ENCODE measurements at places on chromosomes 12 and 14.
A peak's percentile ranks its signal among the peaks of the same experiment; 100 is the strongest.

GRCh38 chr14:65062096-65063075 is 39.9 kb downstream of the MAX start:
- H3K4me1 ChIP-seq = no peaks in the 10 kb centered on the region
- peaks cover 52% of the 10 kb centered on the region for H3K36me3 ChIP-seq

- peak overlapping the region; percentile 79 for H3K4me3 ChIP-seq
- peaks cover 44% of the 10 kb centered on the region for H3K4me1 ChIP-seq
- peak; percentile 59 for DNase-seq
Measured at GRCh38 chr12:57243521-57244311, 7.3 kb downstream of the STAC3 start.

DNA sequence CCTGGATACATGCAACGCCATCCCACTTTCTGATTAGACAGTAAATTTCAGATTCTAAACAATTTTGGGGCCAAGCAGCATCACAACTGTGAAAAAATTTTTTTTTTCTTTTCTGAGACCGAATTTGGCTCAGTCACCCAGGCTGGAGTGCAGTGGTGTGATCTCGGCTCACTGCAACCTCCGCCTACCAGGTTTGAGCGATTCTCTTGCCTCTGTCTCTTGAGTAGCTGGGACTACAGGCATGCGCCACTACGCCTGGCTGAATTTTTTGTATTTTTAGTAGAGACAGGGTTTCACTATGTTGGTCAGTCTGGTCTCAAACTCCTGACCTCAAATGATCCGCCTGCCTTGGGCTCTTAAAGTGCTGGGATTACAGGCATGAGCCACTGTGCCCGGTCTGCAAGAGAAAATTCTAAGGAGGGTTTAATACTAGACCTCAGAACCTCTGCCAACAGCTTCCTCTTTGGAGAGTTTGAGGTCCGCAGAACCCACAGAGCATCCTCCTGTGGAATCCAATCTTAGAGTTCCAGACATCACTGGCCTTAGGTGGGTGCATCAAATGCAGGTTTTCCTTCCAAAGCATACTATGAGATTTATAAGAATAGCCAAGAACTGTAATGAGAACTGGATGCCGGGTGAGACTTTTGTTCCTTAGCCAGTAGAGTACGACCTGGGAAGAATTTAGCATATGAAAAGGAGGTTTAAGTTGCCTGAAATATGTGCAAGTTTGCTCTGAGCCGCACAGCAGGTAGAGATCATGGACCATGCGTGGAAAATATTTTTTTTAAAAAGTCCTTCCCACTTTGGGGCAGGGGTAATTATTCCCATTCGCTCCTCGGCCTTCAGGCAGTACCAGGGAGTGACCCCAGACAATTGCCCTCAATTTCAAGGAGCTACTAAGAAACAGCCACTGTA is 7.8 kb upstream of the PHC1 start:
- no peak for DNase-seq
- H3K36me3 ChIP-seq = peaks cover 12% of the 10 kb centered on the region
- peaks cover 25% of the 10 kb centered on the region for H3K4me1 ChIP-seq
- no peaks in the 10 kb centered on the region for H3K27me3 ChIP-seq
- no peak overlapping the region for H3K27ac ChIP-seq
- H3K4me3 ChIP-seq = no peak overlapping the region

DNA sequence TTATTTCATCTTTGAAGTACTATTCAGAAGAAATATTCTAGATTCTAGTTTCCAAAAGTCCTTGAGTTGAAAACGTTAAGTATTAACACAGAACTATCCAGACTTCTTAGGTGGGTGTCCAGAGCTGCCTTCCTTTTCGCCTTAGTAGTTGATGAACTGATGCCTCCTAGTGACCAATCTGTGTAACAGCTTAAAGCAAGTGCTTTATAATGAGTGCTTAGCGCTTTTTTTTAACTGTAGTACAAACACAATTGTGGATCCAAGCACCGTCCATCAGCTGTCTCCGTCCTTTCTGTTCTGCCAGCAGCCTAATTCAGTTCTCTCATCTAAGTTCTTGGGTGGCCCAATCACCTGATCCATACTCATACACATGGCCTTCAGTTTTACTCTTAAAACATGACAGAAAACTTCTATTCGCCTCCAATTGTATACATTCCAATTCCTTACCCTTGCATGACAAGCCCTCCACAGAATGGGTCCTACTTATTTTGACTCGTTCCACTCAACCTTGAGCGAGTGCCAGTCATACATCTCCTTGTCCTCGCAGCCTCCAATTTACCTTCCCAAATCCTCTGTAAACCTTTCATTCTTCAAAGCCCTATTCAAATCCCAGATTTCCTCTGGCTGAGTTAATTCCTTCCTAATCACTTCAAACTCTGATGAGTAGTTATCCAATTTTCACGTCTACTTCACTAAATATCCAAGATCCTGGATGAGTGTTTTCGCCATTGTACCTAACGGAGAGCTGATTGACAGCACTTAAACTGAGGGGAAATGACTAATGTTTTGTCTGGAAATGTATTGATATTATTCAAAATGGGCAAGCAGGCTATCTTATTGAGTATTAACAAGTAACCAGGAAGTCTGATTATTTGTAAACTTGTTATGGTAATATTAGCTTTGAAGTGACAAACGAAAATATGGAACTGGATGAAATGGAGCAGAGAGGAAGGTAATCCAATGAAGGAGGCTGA is 5.8 kb upstream of the PHLDA1 start:
- no peak overlapping the region for H3K4me3 ChIP-seq
- H3K27me3 ChIP-seq = no peaks in the 10 kb centered on the region
- no peaks in the 10 kb centered on the region for H3K36me3 ChIP-seq
- H3K27ac ChIP-seq = no peak overlapping the region

GRCh38 chr14:32731249-32731648 is 207.4 kb upstream of the NPAS3 start:
- H3K36me3 ChIP-seq = no peaks in the 10 kb centered on the region
- H3K27ac ChIP-seq = no peak overlapping the region
- no peaks in the 10 kb centered on the region for H3K27me3 ChIP-seq
- no peak overlapping the region for H3K4me3 ChIP-seq
- no peak for DNase-seq
- H3K4me1 ChIP-seq = no peaks in the 10 kb centered on the region

- DNase-seq = peak; percentile 34
- peak overlapping the region; percentile 97 for H3K27ac ChIP-seq
- H3K27me3 ChIP-seq = no peaks in the 10 kb centered on the region
- H3K36me3 ChIP-seq = no peaks in the 10 kb centered on the region
Measured at GRCh38 chr12:121579981-121580868, 598 bp downstream of the KDM2B start.

GRCh38 chr12:85390266-85390665 is 110.2 kb downstream of the ALX1 start:
- H3K36me3 ChIP-seq = no peaks in the 10 kb centered on the region
- H3K27me3 ChIP-seq = no peaks in the 10 kb centered on the region
- no peak overlapping the region for H3K4me3 ChIP-seq
- no peak for DNase-seq

GRCh38 chr12:30661210-30661609 is 34.5 kb downstream of the IPO8 start:
- no peak for DNase-seq
- H3K4me1 ChIP-seq = no peaks in the 10 kb centered on the region
- H3K36me3 ChIP-seq = peaks cover 36% of the 10 kb centered on the region
- no peak overlapping the region for H3K27ac ChIP-seq
- no peak overlapping the region for H3K4me3 ChIP-seq

GRCh38 chr12:124007826-124008570 is 35.0 kb downstream of the ZNF664 start:
- DNase-seq = no peak
- H3K4me1 ChIP-seq = peaks cover 31% of the 10 kb centered on the region
- H3K36me3 ChIP-seq = peaks cover 47% of the 10 kb centered on the region
- no peak overlapping the region for H3K4me3 ChIP-seq

GRCh38 chr12:117023998-117024960 is 74.9 kb downstream of the TESC start:
- no peaks in the 10 kb centered on the region for H3K27me3 ChIP-seq
- H3K27ac ChIP-seq = peak overlapping the region; percentile 31
- no peaks in the 10 kb centered on the region for H3K4me1 ChIP-seq
- peaks cover 63% of the 10 kb centered on the region for H3K36me3 ChIP-seq
- no peak overlapping the region for H3K4me3 ChIP-seq

GRCh38 chr14:65789363-65789762 is 376.8 kb downstream of the FUT8 start:
- H3K27me3 ChIP-seq = no peaks in the 10 kb centered on the region
- no peak overlapping the region for H3K27ac ChIP-seq
- no peaks in the 10 kb centered on the region for H3K36me3 ChIP-seq
- DNase-seq = no peak

GRCh38 chr14:72945356-72946027 is 19.2 kb downstream of the DCAF4 start:
- H3K27ac ChIP-seq = no peak overlapping the region
- H3K4me1 ChIP-seq = peaks cover 1% of the 10 kb centered on the region
- H3K36me3 ChIP-seq = peaks cover 21% of the 10 kb centered on the region
- H3K27me3 ChIP-seq = no peaks in the 10 kb centered on the region

- no peak overlapping the region for H3K4me3 ChIP-seq
- peaks cover 24% of the 10 kb centered on the region for H3K27me3 ChIP-seq
- H3K27ac ChIP-seq = no peak overlapping the region
- H3K36me3 ChIP-seq = no peaks in the 10 kb centered on the region
Measured at GRCh38 chr12:22855456-22855855, 230.5 kb downstream of the ETNK1 start.

GRCh38 chr12:105600911-105601545 is 270.5 kb downstream of the C12orf75 start:
- H3K4me1 ChIP-seq = no peaks in the 10 kb centered on the region
- no peaks in the 10 kb centered on the region for H3K36me3 ChIP-seq
- H3K4me3 ChIP-seq = no peak overlapping the region
- H3K27me3 ChIP-seq = no peaks in the 10 kb centered on the region
- H3K27ac ChIP-seq = no peak overlapping the region
- DNase-seq = no peak

- no peak overlapping the region for H3K27ac ChIP-seq
- no peak overlapping the region for H3K4me3 ChIP-seq
- H3K4me1 ChIP-seq = no peaks in the 10 kb centered on the region
Measured at GRCh38 chr14:35558680-35559079, 24.7 kb downstream of the INSM2 start.

- H3K27me3 ChIP-seq = peaks cover 8% of the 10 kb centered on the region
- no peak for DNase-seq
- peak overlapping the region; percentile 34 for H3K4me3 ChIP-seq
- no peaks in the 10 kb centered on the region for H3K36me3 ChIP-seq
- peaks cover 6% of the 10 kb centered on the region for H3K4me1 ChIP-seq
Measured at GRCh38 chr14:95889236-95889979, 12.8 kb downstream of the TUNAR start.

GRCh38 chr12:82438356-82438755 is 80.0 kb downstream of the METTL25 start:
- peaks cover 25% of the 10 kb centered on the region for H3K36me3 ChIP-seq
- peak overlapping the region; percentile 56 for H3K27ac ChIP-seq
- no peak overlapping the region for H3K4me3 ChIP-seq
- no peak for DNase-seq

- H3K27ac ChIP-seq = no peak overlapping the region
- no peak overlapping the region for H3K4me3 ChIP-seq
- H3K4me1 ChIP-seq = peaks cover 16% of the 10 kb centered on the region
- peaks cover 16% of the 10 kb centered on the region for H3K36me3 ChIP-seq
Measured at GRCh38 chr14:39442293-39442692, 10.1 kb upstream of the FBXO33 start.

DNA sequence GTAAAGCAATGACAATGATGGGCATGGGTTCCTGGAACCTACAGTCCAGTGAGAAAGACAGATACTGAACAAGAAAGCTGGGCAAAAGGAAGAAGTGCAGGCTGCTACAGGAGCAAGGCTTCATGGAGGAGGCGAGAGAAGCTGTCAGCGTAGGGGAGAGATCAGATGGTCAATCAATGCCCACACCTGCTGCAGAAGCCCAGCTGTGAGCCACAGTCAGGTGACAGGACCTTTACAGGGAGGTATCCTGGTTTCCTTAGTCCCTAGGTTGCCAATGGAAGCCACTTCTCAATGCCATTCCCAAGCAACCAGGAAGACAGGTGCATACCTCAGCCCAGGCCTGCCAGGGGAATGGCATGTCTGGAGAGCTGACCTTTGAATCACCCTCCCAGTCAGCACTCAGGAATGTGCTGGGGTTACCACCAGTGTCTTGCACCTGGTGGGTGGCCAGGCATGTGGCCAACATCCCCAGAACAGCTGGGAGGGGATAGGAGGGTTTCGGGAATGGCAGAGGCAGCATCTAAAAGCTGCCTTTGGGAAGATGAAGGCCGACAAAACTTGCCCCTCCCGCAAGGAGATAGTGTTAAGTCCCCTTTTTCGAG is 170.3 kb downstream of the TTC7B start:
- no peaks in the 10 kb centered on the region for H3K27me3 ChIP-seq
- no peak overlapping the region for H3K4me3 ChIP-seq
- H3K36me3 ChIP-seq = no peaks in the 10 kb centered on the region

DNA sequence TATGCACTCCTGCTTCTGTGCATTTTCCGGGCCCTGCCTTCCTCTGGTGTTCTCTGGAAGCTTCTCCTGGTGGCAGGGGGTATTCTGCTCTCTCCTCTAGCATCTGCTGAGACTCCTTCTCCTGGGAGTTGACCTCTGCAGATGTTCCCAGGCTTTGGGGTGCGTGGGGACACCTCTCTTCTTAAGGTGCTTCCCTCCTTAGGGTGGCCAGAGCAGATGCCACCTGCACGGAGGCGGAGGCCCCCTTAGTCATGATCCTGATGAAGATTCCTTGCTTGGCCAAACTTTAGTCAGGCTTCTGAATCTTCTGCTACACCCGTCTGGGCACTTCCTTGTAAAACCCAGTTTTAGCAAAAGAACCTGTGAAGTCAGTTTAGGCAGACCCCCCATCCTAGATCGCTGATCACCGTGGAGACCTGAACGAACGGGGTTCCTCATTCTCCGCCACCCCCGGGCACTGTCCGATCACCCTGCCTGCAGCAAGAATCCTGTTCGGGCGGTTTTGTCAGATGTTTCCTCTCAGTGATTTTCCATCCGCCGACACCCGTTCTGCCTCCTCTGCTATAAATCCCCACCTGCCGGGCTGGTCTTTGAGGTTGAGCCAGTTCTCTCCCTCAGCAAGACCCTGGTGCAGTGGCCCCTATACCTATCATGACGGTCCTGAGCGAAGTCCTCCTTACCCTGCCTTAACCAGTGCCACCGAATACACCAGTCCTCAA is 111.9 kb downstream of the CALM1 start:
- H3K36me3 ChIP-seq = no peaks in the 10 kb centered on the region
- H3K4me1 ChIP-seq = peaks cover 8% of the 10 kb centered on the region
- peaks cover 22% of the 10 kb centered on the region for H3K27me3 ChIP-seq
- no peak overlapping the region for H3K4me3 ChIP-seq
- DNase-seq = no peak

- DNase-seq = no peak
- H3K27ac ChIP-seq = no peak overlapping the region
- H3K4me1 ChIP-seq = no peaks in the 10 kb centered on the region
- H3K27me3 ChIP-seq = peaks cover 8% of the 10 kb centered on the region
- no peaks in the 10 kb centered on the region for H3K36me3 ChIP-seq
- H3K4me3 ChIP-seq = no peak overlapping the region
Measured at GRCh38 chr14:97361958-97362357, 564.8 kb downstream of the VRK1 start.

DNA sequence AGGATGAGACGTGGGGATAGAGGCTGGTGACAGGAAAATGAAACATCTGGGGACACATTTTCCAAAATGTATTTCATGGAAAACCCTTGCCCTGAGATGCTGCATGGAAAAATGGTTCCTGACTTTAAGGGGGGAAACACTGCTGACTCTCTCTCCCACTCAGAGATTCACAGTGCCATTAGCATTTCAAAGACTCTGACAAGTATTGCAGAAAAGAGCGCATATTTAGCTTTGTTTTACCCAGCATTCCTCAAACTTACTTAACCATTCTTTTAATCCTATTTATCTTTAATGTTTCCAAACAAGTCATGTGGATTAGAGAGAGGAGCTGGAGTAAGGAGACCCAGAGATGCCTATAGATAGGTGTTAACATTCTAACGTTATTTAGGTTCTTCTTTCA is 141.8 kb upstream of the DYRK2 start:
- H3K4me3 ChIP-seq = no peak overlapping the region
- H3K36me3 ChIP-seq = no peaks in the 10 kb centered on the region
- no peak for DNase-seq

All from stimulated activated naive B cell treated with anti-CD40 and anti-IgM and Interleukin-4, amounts not matched to agents 10 μg/mL and 1 μg/mL and 100 μg/mL, for 72 hours (primary cell).